CD4-positive, alpha-beta T cell treated with Interleukin-1 beta for 1 hour (primary cell): ENCODE measurements at places on chromosomes 5 and 9.

GRCh38 chr9:114314256-114314867 is 8.5 kb upstream of the ORM1 start:
- DNase-seq = no peak

DNA sequence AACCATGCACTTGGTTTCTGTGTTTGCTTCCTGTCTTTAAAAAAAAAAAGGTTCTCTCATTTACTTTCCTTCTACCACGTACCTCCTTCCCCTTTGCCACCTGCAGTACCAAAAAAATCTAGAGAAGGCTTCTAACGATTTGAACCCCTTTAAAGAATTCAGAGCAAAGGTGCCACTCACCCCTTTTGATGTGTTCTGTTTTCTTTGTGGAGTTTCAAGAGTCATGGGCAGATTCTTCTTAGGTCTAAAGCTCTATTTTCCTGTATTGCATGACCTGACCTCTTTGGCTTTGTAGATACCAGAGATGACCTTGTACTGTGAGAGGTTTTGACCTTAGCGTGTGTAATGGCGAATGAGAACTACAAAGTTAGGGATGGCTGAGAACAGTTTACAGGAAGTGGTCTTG is 29.0 kb downstream of the TXNDC8 start:
- DNase-seq = no peak

- no peak for DNase-seq
These were observed 160.6 kb downstream of the NTRK2 start for GRCh38 chr9:84829997-84830696.

DNA sequence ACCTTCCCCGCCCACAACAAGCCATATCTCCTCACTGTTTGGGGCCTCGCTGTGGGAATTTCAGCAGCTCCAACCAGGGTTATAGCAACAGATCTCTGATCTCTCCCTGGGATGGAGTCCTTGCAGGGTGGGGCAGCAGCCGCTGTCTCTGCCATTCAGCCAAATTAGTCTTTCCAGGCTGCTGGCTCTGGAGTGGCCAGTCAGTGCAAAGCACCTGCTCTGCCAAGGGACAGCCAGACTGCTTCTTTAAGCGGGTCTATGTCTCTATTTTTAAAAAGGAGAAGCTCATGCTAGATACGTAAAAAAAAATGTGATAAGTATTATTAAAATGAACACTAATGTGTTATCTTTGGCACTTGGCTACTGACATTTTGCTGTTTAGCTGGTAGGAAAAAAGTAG is 380.2 kb downstream of the CDH10 start:
- no peak for DNase-seq

GRCh38 chr5:111582451-111582850 is 70.1 kb upstream of the STARD4 start:
- no peak for DNase-seq

GRCh38 chr5:102866237-102866600 is 111.1 kb downstream of the PAM start:
- DNase-seq = no peak

DNA sequence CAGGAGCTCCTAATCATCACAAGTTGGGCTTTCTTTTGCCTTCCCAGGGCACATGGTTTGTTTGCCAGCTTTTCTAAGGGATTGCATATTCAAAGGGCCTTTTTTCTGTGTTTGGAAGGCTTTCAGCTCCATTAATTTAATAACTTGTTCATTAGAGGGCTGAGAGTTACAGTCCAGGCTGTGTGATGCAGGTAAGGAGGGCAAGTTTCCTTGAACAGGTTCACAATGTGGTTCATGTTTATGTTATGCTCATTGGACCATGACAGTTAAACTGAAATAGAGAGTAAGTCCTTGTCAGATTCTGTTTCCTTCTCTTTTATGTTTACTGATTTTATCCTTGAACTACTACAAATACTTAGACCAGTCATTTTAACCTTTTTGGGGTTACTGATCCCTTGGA is 174.4 kb downstream of the MARCHF11 start:
- no peak for DNase-seq

- no peak for DNase-seq
These were observed 2.9 kb upstream of the ERMP1 start for GRCh38 chr9:5835808-5836207.

DNA sequence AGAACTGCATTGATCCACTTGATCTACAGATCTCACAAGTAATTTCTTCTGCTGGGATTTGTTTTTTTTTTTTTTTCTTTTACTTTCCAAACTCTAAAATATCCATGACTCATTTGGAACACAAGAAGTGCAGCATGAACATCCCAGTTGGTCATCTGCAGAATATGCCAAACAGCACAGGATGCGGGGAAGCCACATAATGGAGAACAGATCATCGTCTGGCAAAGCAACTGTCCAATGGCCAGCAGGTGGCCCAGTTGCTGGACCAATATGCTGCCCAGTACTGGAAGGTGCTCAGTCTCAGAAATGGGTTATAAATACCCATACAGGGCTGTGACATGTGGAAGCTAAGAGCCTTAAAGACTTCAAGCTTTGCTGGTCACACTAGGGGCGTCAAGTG is 221.3 kb upstream of the TAS2R1 start:
- DNase-seq = no peak

DNA sequence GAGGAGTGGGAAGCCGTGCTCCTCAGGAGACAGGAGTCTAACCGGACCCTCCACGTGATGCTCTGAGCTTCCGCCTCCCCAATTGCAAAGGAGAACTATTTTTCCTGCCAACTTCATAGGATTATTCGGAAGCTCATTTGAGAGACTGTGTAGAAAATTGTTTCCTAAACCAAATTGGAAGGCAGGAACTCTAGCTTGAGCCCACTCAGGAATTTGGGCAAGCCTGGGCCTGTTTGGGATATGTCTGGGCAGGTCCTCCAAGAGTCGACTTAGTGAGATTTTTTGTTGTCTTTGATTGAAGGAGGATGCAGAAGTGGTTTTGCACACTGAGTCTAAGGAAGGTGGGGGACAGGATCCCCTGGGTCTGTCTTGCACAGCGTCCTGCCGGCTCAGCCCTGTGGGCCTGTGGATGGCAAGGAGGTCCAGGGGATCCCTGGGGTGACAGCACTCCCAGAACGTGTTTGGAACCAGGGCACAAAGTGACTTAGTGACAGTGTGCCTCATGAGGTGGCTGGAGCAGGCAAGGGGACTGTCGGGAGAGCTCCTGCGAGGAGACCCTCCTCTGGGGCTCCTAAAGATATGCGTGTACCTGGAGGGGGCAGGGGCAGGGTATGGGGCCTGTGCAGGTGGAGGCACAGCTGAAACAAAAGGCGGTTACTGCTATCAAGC is 283.3 kb downstream of the NSG2 start:
- DNase-seq = no peak

DNA sequence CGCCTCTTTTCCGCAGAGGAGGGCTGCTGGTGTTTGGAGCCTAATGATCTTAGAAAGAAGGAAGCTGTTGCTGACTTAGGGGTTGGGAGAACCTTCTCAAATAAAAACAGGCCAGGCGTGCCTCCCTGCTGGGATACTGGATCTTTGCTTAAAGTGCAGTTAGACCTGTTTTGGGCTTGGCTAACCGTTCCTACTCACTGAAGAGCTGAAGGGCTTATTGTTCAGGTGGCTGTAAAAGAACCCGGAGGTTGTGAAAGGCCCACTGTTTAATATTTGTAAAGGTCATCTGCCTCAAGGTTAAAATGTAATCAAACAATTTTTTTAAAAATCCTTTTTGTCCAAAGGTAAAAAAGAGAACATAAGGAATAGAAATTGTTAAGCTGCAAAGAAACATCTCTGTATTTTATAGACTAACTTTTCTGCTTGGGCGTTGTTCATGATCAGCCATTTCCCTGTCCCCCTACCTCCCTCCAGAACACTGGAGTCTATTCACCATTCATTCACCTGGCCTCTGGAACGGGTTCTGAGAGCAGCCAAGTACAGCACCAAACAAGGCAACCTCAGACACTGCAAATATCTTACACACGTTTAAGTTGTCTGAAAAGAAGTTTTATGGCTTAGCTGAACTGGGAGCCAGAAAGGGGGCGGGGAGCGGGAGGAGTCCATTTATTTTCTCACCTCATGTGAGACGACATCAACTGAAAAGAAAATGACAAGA is 18.6 kb upstream of the MTMR12 start:
- DNase-seq = no peak
